ENCODE measurements at places on chromosomes 2 and 18. TPM values are rescaled to one million over a fixed set of nuclear protein-coding genes. Genes with fewer than 3 reads are reported as not detected.

DNA sequence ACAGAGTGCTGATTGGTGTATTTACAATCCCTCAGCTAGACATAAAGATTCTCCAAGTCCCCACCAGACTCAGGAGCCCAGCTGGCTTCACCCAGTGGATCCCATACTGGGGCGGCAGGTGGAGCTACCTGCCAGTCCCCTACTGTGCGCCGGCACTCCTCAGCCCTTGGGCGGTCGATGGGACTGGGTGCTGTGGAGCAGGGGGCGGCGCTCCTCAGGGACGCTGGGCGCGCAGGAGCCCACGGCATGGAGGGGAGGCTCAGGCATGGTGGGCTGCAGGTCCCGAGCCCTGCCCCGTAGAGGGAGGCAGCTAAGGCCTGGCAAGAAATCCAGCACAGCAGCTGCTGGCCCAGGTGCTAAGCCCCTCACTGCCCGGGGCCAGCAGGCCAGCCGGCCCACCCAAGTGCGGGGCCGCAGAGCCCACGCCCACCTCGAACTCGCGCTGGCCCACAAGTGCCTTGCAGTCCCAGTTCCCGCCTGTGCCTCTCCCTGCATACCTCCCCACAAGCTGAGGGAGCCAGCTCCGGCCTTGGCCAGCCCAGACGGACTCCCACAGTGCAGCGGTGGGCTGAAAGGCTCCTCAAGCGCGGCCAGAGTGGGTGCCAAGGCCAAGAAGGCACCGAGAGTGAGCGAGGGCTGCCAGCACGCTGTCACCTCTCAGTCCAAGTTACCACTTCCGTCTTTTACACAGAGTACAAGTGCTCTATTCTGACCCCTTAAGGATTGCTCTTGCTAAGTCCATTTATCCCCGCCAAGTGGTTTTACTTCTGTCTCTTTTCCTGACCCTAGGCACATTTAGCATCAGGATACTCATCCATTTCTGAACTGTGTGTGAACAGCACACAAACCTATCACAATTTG is 1.7 kb upstream of the RPE start:
- no peak for DNase-seq

- no peak for DNase-seq
Observed at GRCh38 chr2:169741-170140, 94.1 kb downstream of the SH3YL1 start.

DNA sequence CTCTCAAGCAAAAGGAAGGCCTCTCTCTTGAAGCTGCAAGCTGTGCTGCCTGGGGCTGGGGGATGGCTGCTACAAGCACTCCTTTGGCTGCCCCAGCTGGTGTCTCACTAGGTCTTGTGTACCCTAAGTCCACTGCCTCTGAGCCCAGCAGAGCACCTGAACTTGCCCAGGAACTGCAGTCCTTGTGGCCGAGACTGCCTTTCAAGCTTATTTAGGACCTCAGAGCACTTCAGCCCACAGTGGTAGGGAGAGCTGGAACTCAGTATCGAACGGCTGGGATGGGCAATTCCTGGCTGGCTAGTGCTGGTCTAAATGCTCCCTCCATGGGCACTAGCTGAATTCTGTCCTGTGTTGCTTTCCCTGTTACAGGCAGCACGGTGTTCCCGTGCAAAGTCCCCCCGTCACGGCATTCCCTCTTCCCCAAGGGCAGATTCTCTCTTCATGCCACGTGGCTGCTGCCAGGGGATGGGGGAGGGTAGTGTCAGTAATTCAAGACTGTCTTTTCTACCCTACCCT is 25.9 kb downstream of the STPG4 start:
- no peak for DNase-seq

DNA sequence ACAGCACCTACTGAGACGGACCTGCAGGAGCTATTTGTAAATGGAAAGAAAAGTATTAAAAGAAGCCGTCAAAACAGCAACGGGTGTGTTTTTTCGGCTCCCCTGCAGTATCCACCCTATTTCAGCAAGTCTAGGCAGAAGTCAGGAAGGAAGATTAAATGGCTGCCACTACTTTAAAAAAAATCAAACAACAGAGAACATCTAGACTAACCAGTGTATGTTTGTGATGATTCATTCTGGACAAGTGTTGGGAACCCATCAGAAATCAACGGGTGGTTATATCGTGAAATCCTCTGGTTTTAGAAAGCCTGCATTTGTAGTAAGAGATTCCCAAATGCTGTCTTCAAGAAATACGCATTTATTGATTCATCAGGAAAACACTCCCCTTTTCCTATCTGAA is 9.0 kb downstream of the PMAIP1 start:
- DNase-seq: no peak

SLC14A1 gene
- total RNA-seq: 3.4 TPM

SLC5A7 gene
- 1.7 TPM for total RNA-seq

CCDC74A gene
- total RNA-seq: 10.8 TPM

IL1RL2 gene
- total RNA-seq: 5.2 TPM

All from vagina (tissue), 2 donors.